Activated CD4-positive, alpha-beta T cell treated with anti-CD3 and anti-CD28 coated beads, Interleukin-2, amount 10 ng/mL, durations not matched to agents 7 days and 5 days (primary cell): ENCODE measurements at places on chromosomes 2 and 18. TPM values are rescaled to one million over a fixed set of nuclear protein-coding genes. Genes with fewer than 3 reads are reported as not detected.
A peak's percentile ranks its signal among the peaks of the same experiment; 100 is the strongest.

The AFG3L2 gene
- 35.7 TPM for total RNA-seq

The PLA2R1 gene
- not detected for total RNA-seq

The CCDC178 gene
- total RNA-seq: not detected

- no peak for DNase-seq
Observed at GRCh38 chr2:99727199-99727598, 237.4 kb upstream of the REV1 start.

DNA sequence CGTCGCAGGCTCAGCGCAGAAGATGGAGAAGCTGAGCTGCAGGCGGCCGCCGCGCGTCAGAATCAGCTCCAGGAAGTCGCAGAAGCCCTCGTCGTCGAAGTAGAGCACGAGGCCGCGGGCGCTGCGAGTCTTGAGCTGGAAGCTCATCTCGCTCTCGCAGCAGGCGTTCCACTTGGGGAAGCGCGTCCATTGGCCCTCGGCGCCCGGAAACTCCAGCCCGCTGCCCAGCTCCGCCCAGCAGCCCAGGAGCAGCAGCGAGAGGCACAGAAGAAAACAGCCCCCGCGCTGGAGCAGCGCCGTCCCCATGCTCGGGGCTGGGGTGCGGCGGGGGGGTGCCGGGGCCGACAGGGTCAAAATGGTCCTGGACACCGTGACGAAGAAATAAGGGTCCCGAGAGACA, 4.0 kb downstream of the NRXN1 start:
- DNase-seq: no peak

DNA sequence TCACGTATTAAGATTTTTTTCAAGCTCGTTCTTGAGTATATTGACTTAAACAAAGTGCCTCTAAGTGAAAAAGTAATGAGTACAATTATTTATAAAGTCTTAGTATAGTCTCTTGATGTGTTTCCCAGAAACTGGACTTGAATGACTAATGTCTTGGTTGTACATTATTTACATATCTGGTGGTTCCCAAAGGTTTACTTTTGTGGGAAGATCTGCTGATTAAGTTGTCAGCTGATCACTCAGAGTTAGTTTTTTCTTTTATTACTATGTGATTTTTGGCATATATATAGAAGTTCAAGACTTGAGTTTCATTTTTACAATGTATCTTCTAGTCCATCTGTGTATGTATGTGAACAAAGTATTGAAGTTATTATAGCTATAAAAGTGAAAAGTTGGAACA, 29.5 kb downstream of the RNF144A start:
- DNase-seq: no peak

- DNase-seq: no peak
Observed at GRCh38 chr2:98311090-98311489, 35.2 kb upstream of the CNGA3 start.

GRCh38 chr18:26721854-26722564, 143.5 kb downstream of the AQP4 start:
- DNase-seq: no peak

DNA sequence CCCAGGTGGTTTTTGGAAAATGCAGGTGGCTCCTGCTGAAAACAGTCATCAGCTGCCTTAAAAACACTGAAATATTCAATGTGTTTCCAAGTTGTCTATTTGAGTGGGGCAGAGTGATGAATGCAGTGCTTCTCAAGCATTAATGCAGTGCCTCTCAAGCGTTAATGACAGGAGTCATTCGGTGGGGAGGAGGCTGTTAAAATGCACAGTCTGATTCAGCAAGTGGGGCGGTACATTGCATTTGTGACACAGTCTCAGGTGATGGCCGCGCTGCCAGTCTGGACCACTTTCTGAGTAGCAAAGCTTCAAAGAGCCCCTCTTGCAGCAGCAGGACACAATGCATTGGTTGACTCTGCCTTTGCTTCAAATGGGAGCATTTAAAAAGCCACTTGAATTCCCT, 231.4 kb upstream of the RGPD4 start:
- no peak for DNase-seq

DNA sequence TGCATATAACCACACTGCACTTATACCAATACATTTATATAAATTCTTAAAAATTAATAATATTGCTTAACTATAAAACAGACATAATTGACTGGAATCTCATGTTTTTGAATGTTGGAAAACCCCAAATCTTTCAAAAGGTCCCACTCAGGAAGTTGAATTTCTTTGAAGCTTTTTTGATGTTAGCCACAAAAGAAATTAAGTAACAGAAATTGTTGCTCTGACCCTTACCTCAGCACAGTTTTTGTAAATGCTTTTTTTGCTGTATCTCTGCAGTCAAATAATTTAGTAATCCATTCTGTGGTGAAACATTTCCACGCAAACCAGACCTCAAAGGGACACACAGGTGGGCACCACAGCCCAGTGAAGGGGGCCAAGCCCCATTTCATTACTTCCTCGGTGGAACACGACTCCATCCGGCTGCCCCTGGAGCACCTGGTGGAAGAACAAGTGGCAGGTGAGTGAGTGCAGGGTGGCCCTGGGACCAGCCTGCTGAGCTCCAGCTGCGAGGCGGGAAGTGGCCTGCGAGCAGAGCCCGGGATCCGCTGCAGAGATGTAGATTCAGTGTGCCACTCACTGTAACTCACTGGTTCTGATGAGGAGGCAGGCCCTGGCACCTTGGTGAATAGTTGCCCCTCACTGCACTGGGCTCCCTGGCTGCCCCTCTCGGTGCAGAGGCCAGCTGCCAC, 8.4 kb downstream of the SCLY start:
- no peak for DNase-seq

DNA sequence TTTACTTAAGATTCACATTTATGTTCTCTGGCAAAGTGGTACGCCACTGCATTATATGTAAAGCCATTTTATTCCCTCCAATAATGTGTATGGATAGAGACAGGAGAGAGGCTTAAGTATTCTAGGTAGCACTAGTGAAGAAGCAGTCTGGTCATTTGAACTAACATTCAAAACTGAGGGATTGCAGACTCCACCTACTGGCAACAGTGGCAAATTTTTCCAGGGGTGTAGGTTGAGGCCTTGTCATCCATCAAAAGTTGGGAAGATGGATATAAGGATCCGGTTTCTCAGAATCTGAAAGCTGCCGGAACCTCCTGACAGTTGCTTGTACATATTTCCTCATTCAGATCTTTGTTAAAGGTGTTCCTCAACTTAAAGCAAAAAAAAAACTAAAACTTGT, 465.5 kb upstream of the FSHR start:
- no peak for DNase-seq

GRCh38 chr18:3970929-3971328, 484.2 kb downstream of the DLGAP1 start:
- DNase-seq: no peak

GRCh38 chr2:20561637-20562454, 89.1 kb downstream of the HS1BP3 start:
- no peak for DNase-seq

- no peak for DNase-seq
Observed at GRCh38 chr2:240620859-240621258, 4.4 kb upstream of the GPR35 start.

- peak; percentile 46 for DNase-seq
Observed at GRCh38 chr2:43605079-43605655, 9.3 kb upstream of the THADA start.

DNA sequence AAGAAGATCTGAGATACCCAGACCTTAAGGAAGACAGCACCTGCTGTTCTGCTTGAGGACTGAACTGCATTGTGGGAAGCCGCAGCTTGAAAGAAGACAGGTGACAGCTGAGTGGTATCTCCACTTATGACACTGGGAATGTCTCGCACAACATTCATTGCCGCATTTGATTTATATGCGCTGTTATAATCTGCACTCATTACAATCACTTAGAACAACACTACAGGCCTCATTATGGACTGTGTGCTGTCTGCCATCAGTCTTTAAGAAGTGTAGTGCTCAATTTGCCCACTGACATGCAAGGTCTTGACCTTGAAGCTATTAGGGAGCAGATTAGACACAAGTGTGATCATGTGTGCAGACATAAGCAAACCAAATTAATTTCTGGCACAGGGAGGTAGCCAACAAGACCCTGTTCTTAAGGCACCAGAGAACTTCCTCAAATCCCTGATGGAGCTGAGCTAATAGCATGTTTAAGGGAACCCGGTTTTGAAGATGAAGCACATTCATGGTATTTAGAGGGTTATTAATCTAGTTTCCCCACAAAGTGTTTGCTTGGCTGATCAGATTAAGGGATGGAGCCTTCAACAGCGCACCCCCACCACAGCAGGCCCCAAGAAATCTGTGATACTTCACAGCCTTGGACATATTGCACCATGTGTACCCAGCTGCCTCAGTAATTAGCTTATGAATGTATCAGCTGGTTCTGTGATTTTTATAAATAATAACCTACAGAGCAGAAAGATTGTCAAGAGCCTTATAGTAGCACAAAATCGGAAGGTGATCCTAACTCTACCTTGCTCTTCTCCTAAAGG, 146.8 kb downstream of the SATB2 start:
- no peak for DNase-seq

DNA sequence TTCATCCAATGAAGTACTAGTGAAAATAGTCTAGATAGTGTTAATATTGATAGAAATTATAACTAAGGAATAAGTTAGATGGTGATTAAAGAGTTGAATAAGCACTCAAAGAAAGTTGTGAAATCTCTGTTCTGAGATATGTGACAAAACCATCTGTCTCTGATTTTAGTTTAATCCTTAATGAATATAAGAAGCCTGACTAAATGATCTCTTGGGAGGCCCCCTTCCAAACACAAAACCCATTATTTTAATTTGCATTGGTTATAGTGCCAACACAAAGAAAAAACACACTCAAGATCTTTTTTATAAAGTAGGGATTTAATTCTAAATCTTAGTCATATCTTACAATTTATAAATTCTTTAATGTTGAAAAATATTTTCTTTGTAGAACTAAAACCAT, 34.0 kb downstream of the SCN2A start:
- DNase-seq: no peak

GRCh38 chr2:101199251-101199791, 48.1 kb upstream of the TBC1D8 start:
- no peak for DNase-seq

DNA sequence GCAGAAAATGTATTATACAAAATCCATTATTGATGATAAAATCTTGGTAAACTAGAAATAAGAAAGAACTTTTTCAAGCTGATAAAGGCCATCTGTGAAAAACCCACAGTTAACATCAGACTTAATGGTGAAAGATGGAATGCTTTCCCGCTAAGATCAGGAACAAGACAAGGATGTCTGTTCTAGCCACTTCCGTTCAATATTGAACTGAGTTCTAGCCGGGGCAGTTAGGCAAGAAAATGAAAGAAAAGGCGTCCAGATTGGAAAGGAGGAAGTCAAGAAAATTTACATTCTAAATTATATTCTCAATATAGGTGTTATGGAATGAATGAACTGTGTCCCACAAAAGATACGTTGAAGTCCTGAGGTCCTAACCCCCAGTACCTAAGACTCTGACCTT, 39.1 kb upstream of the DTNB start:
- no peak for DNase-seq

DNA sequence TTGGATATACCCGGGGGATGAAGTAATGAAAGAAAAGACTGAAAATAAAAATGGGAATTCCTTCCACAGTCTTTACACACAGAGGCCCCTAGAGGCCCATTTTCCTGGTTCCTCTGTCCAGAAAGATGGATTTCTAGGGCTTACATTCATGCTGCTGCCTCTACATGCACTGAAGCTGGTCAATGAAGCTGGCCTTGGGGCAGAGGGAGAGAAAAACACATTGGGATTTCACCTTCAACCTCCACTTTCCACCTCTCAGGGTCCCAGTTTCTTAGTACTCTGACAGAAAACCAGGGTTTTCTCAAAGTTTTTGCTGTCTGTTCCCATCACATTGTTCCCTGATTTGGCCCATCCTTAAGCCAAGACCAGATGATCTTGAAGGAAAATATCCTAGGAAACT, 154.6 kb upstream of the ZSWIM2 start:
- no peak for DNase-seq

GRCh38 chr2:118641711-118642110, 205.7 kb downstream of the EN1 start:
- no peak for DNase-seq

GRCh38 chr2:205427112-205427511, 255.2 kb upstream of the NRP2 start:
- no peak for DNase-seq

- DNase-seq: no peak
Observed at GRCh38 chr2:196808083-196808665, 981 bp downstream of the C2orf66 start.

- DNase-seq: no peak
Observed at GRCh38 chr18:12838178-12838634, 45.8 kb downstream of the PTPN2 start.

DNA sequence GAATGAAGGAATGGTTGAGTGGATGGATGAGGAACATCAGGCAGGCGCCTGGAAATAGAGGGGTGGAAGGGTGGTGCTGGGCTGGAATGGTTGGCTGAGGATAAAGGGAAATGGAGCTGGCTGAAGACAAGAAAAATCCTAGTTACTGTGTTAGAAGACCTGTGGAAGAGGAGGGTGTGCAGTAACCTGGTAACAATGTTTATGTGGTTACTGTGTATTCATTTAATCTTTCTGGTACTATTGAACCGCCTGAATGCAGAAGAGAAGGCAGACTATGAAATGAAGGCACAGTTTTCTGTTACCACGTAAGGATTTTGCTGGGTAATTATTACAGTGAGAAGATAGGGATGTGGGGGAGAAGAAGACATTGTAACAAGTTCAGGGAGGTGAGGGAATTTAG, 110.3 kb upstream of the MGAT5 start:
- DNase-seq: no peak
